Ovary (tissue), 10 donors: ENCODE measurements at places on chromosomes 3 and 15. TPM values are rescaled to one million over a fixed set of nuclear protein-coding genes. Genes with fewer than 3 reads are reported as not detected.

The KCNAB1 gene
- 0.71 TPM for total RNA-seq

The HCLS1 gene
- total RNA-seq = 27.8 TPM

The GPR62 gene
- total RNA-seq = 0.23 TPM

The CD96 gene
- total RNA-seq = 0.13 TPM

DNA sequence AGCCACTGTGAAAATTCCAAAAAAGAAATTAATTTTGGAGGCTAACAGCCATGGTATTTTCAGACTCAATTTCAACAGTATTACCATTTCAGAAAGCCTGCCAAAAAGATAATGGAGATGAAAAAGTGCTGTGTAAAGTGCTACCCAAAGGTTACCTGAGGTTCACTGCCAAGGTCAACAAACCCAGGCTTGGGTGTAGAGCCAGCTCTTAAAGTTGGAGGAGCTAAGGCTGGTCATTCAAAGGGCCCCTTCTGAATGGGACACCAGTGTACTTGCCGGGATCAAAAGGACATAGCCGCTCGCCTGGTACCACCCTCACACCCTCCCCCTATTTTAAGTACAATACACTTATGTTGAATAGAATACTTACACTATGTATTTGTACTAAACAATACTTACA is 64.5 kb downstream of the ETV5 start:
- no peaks in the 10 kb centered on the region for H3K4me1 ChIP-seq
- H3K36me3 ChIP-seq = no peaks in the 10 kb centered on the region
- no peak overlapping the region for H3K4me3 ChIP-seq
- H3K27ac ChIP-seq = no peak overlapping the region
- H3K27me3 ChIP-seq = no peaks in the 10 kb centered on the region

GRCh38 chr3:52401021-52401420 is 43.9 kb downstream of the SEMA3G start:
- H3K27ac ChIP-seq = no peak overlapping the region
- no peaks in the 10 kb centered on the region for H3K27me3 ChIP-seq
- no peak overlapping the region for H3K4me3 ChIP-seq
- H3K4me1 ChIP-seq = peaks cover 2% of the 10 kb centered on the region
- H3K36me3 ChIP-seq = no peaks in the 10 kb centered on the region
- DNase-seq = peak; percentile 11

DNA sequence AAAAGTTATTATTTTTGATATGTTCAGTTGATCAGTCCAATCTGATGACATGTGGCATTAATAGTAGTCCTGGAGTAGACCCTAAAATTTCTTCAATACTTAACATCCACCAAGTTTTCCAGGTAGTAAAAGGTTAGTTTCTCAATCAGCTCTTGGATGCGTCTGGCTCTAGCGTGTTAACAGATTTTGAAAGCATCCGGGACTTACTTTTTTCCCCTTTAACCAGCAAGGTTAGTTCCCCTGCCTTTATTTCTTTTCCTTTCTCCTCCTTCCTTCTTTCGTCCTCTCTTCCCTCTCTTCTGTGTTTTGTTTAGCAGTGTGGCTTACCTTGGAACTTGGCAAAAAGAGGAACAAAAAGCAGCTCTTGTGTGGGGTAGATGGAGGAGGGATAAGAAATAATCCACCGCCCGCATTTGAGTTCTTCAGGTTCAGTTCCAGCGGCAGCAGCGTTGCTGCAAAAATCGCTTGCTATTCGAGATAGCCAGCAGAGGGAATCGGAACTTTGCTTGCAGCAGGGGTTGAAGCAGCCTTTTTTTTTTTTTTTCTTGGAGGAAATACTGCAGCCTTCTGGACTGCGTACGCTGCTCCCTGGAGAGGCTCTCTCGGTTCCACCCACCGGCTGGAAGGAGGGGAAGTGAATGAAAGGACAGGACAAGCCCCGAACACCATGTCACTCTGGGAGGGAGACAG is at the start of gene RBMS3:
Gene RBMS3 (plus strand): TSS at position 668 of the 690 bp plus-strand sequence.
- peak within 1 kb of the TSS; percentile 79 for H3K27ac ChIP-seq
- H3K4me3 ChIP-seq = peak within 1 kb of the TSS; percentile 53
- no peaks in the 10 kb centered on the region for H3K36me3 ChIP-seq

DNA sequence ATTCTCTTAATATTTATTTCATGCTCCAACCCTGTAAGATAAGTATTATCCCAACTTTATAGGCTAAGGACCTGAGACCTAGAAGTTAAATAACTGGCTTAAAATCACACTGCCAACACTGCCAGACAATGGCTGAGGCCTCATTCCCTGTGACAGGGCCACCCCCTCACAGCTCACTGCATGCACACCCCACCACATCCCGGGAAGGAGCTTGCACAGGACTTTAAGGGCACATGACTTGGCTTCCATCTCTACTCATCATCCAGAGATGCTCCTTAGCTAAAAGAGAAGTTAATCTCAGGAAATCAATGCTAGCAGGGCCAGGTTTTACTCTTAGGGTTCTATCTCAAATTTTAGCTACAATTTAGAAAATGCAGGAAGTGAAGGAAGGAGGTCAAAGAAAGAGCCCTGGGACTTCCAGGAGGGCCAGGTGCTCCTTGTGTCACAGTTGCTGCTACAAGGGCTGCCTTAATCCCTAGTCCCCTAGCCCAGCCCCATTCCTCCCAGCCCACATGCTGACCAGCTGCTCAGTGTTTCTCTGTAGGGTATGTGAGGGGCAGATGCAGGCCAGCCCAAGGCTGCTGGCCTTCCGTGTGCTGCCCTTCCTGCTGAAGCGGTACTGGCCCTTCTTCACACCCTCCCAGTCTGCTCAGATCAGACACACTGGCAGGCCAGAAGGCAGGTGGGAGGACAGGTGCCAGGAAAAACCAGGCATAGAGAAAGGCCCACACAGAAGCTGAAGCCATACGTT is 53.5 kb downstream of the WWTR1 start:
- no peaks in the 10 kb centered on the region for H3K27me3 ChIP-seq
- H3K36me3 ChIP-seq = no peaks in the 10 kb centered on the region

- H3K4me1 ChIP-seq = no peaks in the 10 kb centered on the region
- no peaks in the 10 kb centered on the region for H3K27me3 ChIP-seq
- no peaks in the 10 kb centered on the region for H3K36me3 ChIP-seq
- no peak overlapping the region for H3K4me3 ChIP-seq
- H3K27ac ChIP-seq = no peak overlapping the region
Measured at GRCh38 chr3:46093327-46093942, 66.2 kb upstream of the XCR1 start.

- H3K4me3 ChIP-seq = no peak overlapping the region
- H3K27me3 ChIP-seq = no peaks in the 10 kb centered on the region
- peak; percentile 28 for DNase-seq
- H3K4me1 ChIP-seq = no peaks in the 10 kb centered on the region
Measured at GRCh38 chr3:48413611-48414010, 16.3 kb downstream of the PLXNB1 start.

DNA sequence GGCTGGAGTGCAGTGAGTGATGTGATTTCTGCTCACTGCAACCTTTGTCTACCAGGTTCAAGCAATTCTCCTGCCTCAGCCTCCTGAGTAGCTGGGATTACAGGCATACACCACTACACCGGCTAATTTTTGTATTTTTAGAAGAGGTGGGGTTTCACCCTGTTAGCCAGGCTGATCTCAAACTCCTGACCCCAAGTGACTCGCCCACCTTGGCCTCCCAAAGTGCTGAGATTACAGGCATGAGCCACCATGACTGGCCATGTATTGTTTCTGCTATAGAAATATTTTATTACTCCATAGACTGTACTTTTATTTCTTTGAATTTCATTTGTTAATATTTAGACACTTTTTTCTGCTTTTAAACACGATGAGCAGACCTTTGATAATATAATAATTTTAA is 60.4 kb downstream of the GTF2E1 start:
- H3K27me3 ChIP-seq = no peaks in the 10 kb centered on the region
- no peak overlapping the region for H3K4me3 ChIP-seq
- no peak for DNase-seq
- no peaks in the 10 kb centered on the region for H3K36me3 ChIP-seq

DNA sequence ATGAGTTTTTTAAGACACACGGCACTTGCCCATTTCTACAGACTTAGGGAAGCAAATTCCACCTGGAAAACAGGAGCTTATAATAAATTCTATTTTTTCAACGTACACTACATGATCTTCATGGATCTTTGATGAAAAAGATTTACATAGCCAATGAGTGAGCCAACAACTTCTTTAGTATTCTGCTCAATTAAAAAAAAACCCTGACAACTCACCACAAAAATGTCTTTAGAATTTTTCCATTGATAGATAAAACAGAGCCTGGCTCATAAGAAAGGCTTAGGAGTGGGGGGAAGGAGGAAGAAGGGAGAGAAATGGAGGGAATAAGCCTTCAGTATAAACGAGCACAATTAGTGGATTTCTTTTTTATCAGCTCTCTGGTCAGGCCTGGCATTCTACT is 126.7 kb downstream of the ATP10A start:
- H3K36me3 ChIP-seq = no peaks in the 10 kb centered on the region
- H3K27ac ChIP-seq = no peak overlapping the region
- peaks cover 4% of the 10 kb centered on the region for H3K4me1 ChIP-seq
- no peaks in the 10 kb centered on the region for H3K27me3 ChIP-seq

GRCh38 chr3:183988216-183988790 is 29.4 kb downstream of the ABCC5 start:
- H3K27me3 ChIP-seq = no peaks in the 10 kb centered on the region
- no peak overlapping the region for H3K4me3 ChIP-seq
- H3K27ac ChIP-seq = no peak overlapping the region
- H3K36me3 ChIP-seq = no peaks in the 10 kb centered on the region

- H3K4me1 ChIP-seq = no peaks in the 10 kb centered on the region
- no peaks in the 10 kb centered on the region for H3K36me3 ChIP-seq
- no peak overlapping the region for H3K27ac ChIP-seq
- DNase-seq = no peak
- H3K27me3 ChIP-seq = no peaks in the 10 kb centered on the region
Measured at GRCh38 chr15:32956006-32956405, 238.2 kb downstream of the GREM1 start.

DNA sequence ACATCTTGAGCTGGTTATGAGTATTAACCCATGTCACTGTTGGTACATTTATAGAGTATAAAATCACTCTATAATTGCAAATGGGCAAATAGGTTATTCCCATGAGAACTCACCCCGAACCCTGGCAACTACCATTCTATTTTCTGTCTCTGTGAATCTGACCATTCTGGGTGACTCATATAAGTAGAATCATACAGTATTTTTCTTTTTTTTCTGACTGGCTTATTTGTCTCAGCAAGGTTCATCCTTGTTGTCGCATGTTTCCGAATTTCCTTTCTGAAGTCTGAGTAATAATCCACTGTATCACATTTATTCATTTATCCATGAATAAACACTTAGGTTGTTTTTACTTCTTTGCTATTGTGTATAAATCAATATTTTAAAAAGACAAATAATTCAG is 59.9 kb upstream of the CHRM5 start:
- no peak for DNase-seq
- H3K27ac ChIP-seq = no peak overlapping the region
- H3K4me1 ChIP-seq = no peaks in the 10 kb centered on the region
- H3K4me3 ChIP-seq = no peak overlapping the region
